ENCODE measurements at places on chromosomes 11 and 22.

DNA sequence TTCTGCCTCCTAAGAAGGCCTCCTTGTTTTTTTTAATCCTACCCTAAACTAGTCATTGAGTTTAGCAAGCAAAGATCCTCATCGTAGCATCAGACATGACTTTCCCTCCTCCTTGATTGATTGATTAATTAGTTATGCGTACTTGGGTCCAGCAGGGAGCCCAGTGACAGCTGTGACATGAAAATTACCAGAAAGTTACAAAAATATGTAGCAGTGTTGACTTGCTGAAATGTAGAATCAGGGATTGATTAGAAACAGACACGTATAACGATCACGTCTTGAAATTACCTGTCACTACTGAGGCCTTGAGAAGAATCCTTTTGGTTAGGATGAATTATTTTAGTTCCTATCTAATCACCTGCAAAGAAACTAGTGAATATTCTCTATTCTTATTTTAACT, 167.4 kb upstream of the MPPED2 start:
- DNase-seq: no peak

DNA sequence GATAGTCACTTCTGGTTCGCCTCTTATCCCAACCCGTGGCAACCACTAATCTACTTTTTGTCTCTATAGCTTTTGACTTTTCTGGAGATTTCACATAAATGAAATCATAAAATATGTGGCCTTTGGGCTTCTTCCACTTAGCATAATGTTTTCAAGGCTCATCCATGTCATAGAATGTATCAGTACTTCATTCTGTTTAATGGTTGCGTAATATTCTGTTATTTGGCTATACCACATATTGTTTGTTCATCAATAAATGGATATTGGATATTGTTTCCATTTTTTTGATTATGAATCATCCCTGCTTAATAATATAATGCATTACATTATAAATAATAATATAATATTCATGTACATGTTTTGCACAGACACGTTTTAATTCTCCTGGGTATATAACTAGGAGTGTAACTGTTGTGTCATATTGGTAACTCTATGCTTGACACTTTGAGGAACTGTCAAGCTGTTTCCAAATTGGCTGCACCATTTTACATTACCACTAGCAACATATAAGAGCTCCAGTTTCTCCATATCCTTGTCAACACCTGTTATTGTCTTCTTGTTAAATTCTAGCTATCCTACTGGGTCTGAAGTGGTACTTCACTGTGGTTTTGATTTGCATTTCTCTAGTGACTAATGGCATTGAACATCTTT, 181.5 kb downstream of the CADM1 start:
- no peak for DNase-seq

- no peak for DNase-seq
These were observed 92.4 kb downstream of the PICALM start for GRCh38 chr11:85976525-85976924.

- no peak for DNase-seq
These were observed 91.2 kb downstream of the LUZP2 start for GRCh38 chr11:24588081-24588480.

- no peak for DNase-seq
These were observed 114.3 kb upstream of the ZC3H12C start for GRCh38 chr11:109978895-109979294.

DNA sequence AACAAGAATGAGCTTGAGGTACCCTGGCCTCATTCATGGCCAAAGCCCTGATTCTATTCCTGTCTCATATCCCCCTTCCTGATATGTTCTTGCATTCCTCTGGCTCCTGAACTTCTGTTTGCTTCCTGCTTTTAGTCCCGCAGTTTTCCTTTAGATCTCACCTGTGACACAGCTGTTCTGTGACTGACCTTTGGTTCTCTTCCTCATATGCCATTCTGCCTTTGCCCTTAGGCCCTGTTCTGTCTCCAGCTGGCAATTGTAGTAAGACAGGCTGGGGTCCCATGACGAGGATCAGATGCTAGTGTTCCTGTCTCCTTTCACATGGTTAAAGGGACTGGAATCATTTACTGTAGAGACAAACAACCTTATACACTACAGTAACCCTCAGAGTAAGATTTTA, 59.0 kb upstream of the PDE3B start:
- no peak for DNase-seq
